Sigmoid colon (tissue), 7 donors: ENCODE measurements at places on chromosomes 4 and X.

DNA sequence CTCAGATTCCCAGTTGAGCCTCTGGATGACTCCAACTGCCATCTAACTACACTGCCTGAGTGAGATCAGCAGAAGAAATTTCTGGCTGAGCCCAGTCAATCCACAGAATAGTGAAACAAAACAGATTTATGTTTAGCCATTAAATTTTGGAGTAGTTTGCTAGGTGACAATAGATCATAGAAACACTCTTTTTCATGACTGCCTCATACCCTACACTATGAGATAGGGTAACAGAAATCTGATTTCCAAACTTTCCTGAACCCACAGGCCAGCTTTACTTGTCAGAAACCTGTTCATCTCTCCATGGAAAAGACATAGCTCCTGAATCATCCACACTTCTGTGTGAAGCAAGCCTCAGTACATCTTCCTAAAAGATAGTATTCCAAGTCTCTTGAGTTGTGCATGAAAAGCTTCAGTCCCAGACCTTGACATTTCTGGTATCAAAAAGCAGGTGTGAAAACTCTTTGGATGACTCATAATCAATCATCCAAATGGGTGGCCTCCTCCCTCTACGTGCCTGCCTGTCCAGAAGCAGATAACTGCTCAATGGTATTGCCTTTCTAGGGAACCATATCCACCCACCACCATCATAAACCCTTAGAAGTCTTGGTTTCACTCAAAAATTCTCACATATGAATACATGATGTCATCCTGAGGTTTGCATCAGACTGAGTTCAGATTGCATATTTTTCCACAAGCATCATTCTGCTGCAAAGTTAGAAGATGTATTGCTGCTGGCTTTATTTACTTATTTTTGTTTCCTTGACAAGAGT is 47.5 kb upstream of the RAP2C start:
- DNase-seq: no peak

DNA sequence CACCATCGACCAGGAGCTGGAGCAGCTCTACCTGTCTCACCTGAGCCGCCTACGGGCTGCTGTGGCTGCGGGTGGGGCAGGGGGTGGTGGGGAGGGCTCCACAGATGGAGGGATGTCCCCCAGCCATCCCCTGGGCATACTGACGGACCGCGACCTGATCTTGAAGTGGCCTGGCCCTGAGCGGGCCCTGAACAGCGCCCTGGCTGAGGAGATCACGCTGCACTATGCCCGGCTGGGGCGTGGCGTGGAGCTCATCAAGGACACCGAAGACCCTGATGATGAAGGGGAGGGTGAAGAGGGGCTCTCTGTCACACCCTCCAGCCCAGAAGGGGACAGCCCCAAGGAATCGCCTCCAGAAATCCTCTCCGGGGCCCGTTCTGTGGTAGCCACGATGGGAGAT is 16.5 kb downstream of the PPP1R3F start:
- no peak for DNase-seq

- DNase-seq: no peak
These were observed 102.4 kb downstream of the CLNK start for GRCh38 chr4:10582059-10582686.

GRCh38 chr4:161350946-161351345 is 812.9 kb downstream of the FSTL5 start:
- no peak for DNase-seq

GRCh38 chr4:161817914-161818313 is 345.9 kb downstream of the FSTL5 start:
- no peak for DNase-seq
